DMS79 (cell line): ENCODE measurements at places on chromosomes 1 and 21.

DNA sequence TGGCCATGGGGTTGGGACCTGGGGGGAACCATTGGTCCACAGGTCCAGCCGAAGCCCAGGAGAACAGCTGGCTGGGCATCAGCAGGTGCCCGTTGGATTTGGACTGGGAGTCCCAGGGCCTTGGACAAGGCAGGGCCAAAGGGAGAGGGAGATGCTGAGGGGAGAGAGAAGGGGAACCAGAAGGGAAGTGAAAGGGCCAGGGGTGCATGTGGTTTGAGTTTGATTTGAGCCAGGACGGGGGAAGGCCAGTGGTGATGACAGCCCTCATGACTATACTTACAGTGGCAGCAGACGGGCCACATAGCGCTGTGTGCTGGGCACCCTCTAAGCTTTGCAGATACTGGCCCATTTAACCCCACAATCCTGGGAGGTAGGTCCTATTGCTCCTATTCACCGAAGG, 18.8 kb downstream of the AGRN start:
- no peak for DNase-seq

GRCh38 chr1:103156966-103157365, 48.6 kb upstream of the COL11A1 start:
- no peak for DNase-seq

DNA sequence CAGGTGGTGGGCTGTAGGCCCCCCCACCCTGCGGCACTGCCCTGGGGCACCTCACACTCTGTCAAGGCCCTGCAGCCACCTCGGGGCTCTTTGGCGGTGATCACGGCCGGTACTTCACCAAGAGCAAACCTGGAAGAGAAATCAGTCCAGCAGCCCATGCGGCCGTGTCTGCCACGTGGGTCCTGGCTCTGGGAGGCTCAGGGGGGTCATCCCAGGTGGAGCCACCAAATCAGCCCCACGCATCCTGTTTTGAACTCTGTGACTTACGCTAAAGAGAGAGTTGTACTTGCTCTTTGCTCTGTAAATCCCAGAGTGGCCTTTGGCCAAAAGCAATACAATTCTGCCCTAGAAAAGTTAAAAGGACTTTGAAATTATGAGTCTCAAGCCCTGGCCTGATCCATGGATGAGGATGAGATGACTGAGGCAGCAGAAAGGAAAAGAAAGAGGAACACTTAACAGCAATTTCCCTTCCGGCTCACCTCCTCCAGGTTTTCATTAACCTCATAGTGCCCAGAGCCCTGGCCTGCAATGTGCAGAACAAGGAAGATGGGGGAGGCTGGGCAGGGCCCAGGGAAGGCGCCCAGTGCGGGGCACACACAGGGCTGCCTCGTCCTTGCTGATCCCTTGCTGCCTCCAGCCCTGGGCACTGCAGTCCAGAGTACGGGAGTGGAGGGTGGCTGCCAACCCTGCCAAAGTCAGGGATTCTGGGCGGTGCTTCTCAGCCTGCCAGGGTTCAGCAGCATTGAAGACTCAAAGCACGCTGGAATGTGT, 337.0 kb downstream of the MATN1 start:
- no peak for DNase-seq

- DNase-seq, result no peak
Measured at GRCh38 chr1:69413129-69413528, 154.6 kb upstream of the LRRC7 start.

- DNase-seq, result no peak
Measured at GRCh38 chr1:84254703-84255238, 46.7 kb upstream of the SAMD13 start.

DNA sequence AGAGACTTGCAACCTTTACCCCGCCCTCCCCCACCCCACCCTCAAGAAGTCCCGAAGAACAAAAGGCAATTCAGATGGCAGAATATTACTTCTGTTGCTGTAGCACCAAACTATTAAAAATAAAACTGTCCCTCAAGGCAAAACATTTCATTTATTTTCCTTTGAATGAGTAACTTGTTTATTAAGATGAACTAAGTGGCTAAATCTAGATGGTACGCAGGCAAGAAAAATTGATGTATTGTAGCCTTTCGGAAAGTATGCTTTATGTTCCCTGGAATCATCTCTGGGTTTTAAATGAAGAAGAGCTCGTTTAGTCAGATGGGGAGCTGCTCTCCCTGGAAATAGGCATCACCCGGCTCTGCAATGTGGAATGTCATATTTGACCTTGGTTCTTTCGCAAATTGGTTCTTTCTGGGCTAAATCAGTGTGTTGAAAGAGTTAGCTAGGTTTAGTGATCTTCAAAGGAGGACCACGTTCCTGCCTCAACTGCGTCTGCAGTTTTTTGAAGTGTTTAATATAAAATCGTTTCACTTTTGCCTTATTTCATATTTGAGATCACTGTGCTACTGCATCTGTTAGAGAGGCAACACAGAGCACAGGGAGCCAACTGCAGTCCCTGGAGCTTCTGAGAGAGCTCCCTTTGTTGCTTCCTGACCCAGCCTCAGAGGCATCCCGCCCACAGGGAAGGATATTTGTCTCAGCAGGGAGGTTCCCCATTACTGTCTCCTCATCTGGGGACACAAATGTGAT, 61.8 kb downstream of the KIF26B start:
- DNase-seq, result no peak

GRCh38 chr21:41180752-41181151, 12.8 kb downstream of the BACE2 start:
- no peak for DNase-seq

- DNase-seq, result no peak
Measured at GRCh38 chr1:5747426-5748285, 244.6 kb downstream of the NPHP4 start.

GRCh38 chr1:246333855-246334254, 173.2 kb downstream of the SMYD3 start:
- no peak for DNase-seq

DNA sequence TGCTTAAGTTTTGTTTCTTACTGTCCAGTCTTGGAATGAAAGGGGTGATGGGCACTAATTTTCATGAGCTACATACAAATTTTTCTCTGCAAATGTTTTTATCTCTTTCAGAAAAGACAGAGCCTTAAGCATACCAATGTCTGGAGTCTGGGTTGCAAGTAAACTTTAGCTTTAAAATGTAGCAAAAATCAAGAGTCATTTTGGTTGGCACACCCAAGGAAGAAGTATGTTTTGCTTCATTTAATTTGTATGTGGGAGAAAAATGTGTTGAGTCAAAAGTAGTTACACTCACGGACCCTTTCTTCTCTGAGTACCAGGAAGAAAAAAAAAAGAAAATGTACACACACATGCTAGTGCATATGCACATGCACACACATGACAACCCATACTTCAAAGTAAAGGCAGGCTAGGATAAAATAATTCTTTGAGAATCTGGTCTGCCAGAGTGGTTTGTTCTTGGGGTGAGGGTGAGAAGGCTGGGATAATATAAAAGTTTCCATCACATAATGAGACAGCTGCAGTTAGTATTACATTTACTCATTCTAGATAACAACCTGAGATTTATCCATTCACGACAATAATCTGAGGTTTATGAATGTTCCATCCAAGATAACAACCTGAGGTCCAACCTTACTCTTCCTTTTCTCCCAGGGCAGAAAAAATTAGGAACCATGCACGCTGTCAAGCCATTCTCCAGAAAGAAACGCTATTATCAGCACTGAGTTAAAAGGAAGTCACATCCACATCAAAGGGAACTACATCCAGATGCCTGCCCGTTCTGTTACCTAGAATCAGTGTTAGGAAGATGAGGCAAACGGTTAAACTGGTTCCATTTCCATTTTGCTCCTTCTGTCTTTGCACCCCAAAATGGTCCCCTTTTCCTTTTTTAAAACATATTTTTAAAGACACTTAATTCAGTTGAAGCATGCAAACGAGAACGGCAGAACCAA, 9.3 kb downstream of the DPYD start:
- DNase-seq, result no peak

- DNase-seq, result no peak
Measured at GRCh38 chr1:74425676-74426075, 86.7 kb downstream of the LRRC53 start.

GRCh38 chr1:32906654-32907053, 5.5 kb upstream of the TMEM54 start:
- DNase-seq, result no peak

- DNase-seq, result no peak
Measured at GRCh38 chr1:1430992-1431844, 4.3 kb upstream of the VWA1 start.

DNA sequence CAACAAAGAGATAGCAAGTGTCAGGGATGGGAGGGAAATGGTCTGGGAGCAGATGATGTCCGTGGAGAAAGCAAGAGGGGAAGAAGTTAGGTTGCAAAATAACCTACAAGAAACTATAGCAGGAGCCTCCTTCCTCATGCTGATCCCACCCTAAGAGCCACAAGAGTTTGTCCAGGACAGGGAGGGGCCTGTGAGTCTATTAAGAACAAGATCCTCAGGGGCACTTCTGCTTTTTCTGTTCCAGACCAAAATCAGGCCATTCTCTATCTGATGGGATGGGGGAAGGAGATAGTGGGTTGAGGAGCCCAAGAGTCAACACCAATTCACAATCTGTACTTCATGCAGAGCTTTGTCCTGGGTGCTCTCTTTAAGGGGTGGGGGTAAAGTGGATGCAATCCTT, 7.7 kb upstream of the ATP1A4 start:
- no peak for DNase-seq

- no peak for DNase-seq
Measured at GRCh38 chr1:2295526-2295925, 67.4 kb downstream of the SKI start.

- DNase-seq, result no peak
Measured at GRCh38 chr1:235932090-235932510, 65.4 kb upstream of the LYST start.

DNA sequence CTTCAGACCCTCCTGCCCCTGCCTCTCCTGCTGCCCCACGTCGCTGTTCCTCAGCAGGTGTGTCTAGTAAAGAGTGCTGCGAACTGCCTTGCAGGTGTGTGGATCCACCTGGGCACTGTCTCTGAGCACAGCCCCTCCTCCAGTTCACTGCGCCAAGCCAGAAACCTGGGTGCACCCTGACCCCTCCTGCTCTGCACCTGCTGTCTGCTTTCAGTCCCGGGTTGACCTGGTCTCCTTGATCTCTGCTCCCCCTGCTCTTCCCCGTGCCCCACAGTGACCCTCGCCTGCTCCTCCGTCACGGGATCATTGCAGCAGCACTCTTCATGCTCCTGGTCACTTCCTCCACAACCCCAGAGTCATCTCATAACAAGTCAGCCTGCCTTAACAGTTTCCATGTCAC, 6.5 kb downstream of the A3GALT2 start:
- no peak for DNase-seq

DNA sequence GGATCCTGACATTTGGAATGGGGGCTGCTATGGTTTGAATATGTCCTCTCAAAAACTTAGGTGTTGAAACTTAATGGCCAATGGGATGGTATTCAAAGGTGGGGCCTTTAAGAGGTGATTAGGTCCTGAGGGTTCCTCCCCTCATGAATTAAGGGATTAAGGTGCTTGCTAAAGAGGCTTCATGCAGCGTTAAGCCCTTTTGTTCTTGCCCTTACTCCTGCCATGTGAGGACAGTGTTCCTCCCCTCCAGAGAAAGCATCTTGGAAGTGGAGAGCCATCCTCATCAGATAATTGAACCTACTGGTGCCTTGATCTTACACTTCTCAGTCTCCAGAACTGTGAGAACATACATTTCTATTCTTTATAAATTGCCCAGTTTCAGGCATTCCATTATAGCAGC, 146.6 kb downstream of the KCNJ6 start:
- DNase-seq, result no peak

GRCh38 chr1:164602101-164602422, 43.1 kb downstream of the PBX1 start:
- peak; percentile 82 for DNase-seq

DNA sequence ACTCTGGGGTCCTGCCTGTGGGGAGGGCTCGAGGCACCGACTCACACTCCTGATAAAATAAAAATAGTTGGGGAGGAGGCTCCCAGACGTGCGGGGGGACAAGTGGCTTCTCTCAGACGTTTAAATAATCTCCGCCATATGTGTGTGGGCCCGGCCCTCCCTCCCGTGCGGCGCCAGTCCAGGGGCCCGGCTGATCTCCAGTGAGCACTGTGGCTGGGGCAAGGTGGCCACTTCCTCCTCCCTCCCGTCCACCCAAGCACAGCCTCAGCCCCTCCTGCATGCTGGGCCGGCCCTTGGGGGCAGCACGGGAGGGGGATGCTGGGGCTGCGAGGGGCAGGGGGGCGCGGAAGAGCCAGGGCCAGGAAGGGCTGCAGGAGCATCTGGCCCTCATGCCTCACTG, 4.0 kb upstream of the PLCH2 start:
- no peak for DNase-seq

- peak; percentile 18 for DNase-seq
Measured at GRCh38 chr1:16012590-16013219, 5.1 kb downstream of the HSPB7 start.

- no peak for DNase-seq
Measured at GRCh38 chr1:110542725-110543124, 23.8 kb upstream of the KCNA10 start.

DNA sequence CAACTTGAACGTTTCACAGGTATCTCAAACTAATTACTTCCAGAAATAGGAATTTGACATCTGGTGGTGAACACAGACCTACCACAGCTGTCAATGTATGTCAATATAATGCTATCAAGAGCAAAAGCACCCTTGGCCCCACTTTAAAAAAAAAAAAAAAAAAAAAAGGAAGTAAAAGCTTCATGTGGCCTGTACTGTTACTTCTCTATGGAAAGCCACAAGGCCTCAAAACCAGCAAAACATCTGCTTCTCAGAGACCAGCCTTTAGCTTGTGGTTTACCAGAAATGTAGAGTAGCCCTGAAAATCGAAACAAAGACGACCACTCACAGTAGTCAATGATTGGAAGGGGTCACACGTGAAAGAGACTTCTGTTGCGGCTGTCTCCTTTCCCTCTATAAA, 109.6 kb downstream of the SLC45A1 start:
- no peak for DNase-seq

DNA sequence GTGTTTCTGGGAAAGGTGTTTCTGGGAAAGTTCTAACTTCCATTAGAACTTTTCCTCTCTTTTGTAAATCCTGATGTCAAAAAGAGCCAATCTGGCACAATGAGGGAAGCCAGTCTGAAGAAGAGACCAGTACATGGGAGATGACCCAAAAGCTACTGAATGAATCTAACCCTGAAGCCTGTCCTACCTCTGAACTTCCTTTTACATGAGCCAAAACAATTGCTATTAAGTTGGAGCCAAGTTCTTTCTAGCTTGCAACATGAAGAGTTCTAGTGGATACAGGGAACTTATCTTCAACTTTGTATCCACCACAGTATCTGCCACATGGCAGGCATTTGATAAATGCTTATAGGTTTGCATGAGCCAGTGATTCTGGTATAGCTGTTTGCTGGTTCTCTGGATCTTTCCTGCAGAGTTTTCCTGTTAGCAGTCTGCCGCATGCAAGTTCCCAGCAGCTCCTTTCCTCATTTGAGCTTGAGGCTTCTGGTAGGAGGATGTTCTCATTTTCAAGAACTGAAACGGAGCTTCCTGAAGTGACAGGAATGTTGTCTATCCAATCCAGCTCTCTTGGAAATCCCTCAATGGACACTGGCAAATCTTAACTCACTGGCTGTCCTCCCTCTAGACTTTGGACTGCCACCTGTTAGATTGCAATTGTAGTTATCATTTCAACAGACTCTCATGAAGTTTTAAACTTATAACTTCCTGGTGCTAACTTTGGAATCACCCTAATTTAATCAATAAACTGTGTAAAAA, 73.1 kb upstream of the LPGAT1 start:
- DNase-seq, result no peak

- DNase-seq, result peak; percentile 23
Measured at GRCh38 chr1:160837558-160838205, 25.0 kb downstream of the CD244 start.
